GM18507 (cell line): ENCODE measurements at places on chromosomes 2 and 18.

DNA sequence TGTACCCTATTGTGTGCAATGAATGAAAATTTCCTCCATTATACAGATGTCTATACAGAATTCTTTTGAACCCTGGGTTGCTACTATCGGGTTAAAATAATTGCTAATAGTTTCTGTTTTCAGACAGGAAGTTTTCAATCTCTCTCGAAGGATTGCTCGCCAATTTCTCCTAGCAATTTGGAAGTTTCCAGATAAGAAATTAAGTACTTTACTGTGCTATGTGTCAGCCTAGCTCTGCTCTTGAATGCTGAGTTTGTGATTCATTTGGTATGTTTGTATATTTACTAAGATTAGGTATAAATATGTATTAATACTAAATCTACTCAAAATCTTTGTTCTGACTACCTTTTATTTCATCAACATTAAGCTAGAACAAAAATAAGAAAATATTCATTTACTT, 74.6 kb upstream of the ARL5A start:
- no peak for DNase-seq

DNA sequence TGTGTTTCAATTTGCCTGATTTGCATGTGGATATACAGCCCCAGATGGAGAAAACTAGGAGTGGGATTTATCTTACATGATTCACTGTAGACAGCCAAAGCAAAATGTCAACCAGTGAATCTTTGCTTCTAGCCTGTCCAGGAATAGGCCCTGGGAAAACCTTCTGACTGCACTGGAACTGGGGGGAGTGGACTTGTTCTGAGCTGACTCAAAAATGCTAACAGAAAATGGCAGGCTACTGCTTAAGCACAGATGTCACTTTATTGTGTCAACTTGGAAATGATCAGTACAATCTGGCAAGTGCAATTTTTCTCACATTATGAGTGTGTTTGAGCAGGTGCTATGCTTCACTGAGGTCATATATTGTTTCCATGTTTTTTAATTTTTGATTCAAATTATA, 593.7 kb downstream of the NRXN1 start:
- DNase-seq, result no peak

DNA sequence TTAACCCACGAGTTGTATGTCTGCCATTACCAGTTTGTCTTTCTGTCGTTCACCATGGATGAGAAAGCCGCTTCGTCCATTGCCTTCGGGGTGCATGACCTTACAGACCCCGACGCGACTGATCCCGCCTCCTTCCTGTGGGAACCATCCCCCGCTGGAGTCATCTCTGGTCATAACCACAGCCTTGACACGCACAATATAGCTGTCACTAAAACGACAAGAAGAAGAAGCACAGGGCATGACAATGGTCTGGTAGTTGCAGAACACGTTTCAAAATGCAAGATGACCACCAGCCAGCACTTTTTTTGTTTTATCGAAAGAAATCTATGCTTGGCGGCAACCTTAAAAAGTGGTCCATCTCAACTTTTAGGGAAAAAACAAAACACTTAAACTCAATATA, 87.7 kb downstream of the SPRED2 start:
- no peak for DNase-seq

DNA sequence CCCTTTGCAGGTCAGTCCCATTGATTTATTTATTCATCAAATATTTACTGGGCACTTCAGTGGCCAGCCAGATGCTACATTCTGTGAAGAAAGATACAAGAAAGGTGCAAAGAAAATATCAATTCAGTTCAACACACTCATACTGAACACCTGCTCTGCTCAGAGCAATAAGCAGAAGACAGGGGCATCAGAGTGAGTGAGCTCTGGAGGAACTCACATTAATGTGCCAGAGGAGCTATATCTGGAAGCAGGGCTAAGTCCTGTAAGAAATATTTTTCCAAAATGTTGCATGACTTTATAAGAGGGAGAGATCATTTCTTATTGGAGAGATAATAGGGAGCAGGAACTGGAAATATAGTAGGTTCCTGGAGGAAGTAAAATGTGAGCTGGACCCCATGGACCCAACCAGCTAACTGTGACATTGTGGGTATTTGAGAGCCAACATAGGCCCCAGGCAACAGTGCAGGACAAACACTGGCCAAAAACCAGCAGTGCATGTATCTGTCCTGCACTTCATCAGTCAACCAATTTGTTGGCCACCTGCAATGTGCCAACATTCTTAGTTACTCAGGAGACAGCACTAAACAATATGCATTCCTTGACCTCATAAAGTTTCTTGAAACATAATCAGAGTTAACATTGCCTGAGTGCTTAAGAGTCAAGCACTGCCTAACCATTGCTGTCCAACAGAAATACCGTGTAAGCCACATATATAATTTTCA, 102.7 kb upstream of the PTPRM start:
- DNase-seq, result no peak

DNA sequence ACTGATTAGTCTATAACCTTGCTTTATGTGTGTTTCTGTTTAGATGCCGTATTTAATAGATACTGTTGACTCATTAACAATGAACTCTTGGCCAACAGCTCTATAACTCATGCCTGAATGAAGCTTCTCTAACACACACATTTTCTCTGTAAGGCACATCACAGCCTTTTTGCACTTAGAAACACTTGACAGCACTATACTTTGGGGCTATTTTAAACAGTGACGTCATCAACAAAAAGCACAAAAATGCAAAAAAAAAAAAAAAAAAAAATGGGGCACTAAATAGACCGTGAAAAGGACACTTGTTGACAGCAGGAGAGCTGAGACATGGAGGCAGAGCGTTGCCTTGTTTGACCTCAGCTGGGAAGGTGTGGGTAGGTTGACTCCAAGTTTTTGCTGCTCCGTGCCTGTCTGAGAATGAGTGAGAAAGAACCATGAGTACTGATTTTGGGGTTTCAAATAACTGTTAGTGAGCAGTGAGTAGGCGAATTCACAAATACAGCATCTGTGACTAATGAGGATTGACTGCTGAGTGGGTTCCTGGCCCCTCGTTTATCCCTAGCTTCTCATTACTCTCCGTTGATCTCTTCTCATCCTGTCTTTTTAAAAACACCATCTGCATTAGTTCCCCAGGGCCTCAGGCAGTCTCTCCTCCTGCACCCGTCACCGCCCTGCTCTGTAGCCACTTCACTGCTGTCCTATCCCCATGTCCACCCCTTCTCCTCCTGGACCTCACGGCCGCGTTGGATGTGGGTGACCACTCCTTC, 24.4 kb downstream of the SPP2 start:
- DNase-seq, result no peak

GRCh38 chr2:86335865-86336674, 1.4 kb downstream of the REEP1 start:
- DNase-seq, result no peak

GRCh38 chr2:64770137-64770780, 116.5 kb upstream of the SERTAD2 start:
- no peak for DNase-seq

- DNase-seq, result no peak
Measured at GRCh38 chr2:28758459-28758858, 6.8 kb downstream of the PPP1CB start.

DNA sequence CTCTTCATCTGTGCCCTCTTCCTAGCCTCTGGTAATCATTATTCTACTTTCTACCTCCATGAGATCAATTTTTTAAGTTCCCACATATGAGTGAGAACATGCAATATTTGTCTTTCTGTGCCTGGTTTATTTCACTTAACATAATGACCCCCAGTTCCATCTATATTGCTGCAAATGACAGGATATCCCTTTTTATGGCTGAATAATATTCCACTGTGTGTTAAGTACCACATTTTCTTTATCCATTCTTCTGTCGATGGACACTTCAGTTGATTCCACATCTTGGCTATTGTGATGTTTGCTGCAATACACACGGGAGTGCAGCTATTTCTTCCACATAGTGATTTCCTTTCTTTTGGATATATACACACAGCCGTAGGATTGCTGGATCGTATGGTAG, 43.9 kb upstream of the CNOT11 start:
- no peak for DNase-seq

DNA sequence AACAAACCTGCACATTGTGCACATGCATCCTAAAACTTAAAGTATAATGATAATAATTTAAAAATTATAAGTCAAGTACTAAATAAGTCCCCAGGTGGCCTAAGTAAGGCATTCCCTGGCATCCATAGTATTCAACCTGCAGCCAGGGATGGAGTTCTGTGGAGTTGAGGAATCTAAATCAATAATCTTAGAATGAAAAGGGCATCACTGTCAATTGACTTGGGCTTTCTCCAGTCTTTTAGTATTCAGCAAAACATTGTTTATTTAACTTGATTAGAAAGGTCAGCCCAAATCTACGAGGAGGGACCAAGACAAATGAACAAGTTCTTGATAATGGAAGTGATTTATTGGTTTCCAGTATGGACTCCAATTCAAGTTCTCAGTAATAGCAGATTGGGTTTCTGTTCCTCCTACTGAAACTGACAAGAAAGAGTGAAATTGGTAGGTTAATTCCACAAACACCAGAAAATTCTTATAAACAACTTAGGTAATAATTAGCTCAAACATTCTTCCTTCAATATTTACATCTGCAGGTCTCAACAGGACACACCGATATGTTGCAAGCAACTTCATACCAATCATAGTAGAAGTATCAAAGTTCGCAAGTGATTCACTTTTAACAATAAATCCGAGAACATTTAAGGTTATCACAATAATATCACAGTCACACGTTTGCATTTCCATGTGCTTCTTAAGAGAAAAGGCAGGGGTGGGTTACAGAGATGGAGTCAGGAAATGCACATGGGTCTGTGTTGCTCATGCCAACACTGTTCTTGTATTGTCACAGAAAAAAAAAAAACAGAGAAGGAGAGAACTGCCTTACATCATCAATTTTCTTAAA, 51.7 kb upstream of the EHBP1 start:
- DNase-seq, result no peak

DNA sequence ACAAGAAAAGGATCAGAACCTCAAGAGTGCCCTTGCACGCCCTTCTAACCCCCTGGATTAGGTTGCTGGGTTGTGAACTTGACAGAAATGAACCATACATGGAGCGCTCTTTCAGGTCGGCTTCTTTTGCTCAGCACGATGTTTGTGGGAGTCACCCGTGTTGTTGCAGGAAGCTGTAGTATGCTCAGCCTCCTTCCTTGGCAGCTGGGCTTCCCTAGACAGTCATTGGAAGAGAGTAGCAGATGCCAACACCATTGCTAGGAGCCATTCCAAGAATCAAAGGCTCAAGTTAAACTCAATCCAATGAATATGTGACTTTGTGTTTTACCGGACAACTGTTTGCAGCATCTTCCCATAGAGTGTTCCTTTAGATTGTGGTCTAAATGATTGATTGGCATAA, 47.0 kb downstream of the RAB12 start:
- DNase-seq, result no peak

DNA sequence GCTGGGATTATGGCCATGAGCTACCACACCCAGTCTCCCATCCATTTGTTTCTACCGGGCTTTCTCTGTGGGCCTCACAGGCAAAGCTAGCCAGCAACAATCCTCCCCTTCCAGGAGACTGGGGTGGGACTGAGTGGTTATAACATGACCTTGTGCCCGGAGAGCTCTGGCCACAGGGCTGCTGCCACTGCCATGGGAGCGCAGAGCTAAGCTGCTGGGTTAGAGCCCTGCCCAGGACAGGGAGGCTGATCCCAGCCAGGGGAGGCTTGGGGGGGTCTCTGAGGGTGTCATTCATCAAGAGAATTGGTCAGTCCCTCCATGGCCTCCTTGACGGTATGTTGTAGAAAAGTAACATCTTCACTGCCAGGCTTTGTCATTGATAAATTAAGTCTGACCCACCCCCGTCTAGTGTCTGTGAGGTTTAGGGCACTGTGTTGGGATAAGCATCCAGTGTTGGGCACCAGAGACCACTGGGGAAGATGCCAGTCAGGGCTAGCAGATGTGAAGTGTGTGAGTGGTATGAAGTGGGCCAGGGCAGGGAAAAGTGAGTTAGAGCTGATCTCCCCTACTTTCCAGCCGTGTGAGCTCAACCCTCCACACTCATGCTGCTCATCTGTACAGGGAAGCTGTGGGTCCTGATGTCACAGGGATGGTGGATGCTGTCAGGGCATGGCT, 368.4 kb upstream of the HS6ST1 start:
- DNase-seq, result no peak

DNA sequence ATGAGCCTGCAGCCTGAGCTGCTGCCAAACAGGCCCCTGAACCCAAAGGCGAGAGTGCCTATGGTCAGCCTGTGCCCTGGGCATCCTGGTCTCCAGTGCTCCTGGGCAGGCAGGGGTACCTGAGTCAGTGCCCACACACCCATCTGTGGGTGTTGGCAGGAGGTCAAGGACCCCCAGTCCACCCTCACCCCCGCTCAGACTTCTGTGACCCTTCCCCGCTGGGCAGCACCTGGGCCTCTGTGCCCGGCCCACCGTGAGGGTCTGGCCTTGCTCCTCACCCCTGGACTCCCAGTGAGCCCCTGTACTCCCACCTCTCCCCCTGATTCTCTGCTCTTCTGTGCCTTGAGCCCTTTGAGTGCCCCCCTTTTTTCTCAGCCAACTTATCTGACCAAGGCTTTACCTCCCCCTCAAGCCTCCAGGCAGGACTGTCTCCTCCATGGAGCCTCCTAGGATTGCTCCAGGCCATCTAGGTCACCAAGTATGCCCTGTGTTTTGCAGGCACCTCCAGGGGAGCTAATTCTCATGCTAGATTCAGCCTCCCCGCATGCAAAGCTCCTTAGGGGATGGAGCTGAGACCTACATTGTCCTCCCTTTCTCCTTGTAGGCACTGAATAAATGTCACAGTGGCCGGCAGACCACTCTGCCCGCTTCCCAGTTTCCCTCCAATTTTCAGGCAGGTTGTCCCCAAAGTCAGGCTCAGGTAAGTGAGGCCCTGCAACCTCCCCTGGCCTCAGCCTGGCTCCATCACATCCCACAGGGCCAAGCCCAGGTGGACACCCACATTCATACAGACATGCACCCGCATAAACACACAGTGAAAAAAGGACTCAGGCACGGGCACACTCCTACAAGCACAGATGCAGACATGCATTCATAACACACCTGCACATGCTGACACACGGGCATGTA, 21.9 kb upstream of the PTMA start:
- no peak for DNase-seq

- no peak for DNase-seq
Measured at GRCh38 chr2:169086893-169087467, 17.6 kb downstream of the DHRS9 start.

GRCh38 chr18:51110073-51110797, 80.2 kb downstream of the SMAD4 start:
- peak; percentile 69 for DNase-seq

DNA sequence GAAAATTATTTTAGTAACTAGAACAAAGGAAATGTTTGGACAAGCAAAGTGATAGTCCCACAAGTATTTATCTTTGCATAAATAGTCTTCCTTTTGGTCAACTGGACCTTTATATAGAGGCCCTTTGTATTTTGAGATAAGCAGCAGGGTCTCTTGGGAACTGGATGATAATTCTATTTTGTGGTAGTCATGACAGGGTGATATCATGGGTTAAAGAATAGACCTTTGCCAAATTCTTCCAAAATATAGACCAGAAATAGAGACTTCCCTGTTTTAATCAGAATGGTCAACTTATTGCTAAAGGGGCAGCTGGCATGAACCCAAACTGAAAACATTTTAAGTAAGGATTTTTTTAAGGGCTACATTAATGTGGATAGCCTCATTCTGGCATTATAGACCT, 10.5 kb downstream of the PLEK start:
- no peak for DNase-seq
